ENCODE measurements at places on chromosomes 1 and 21.

DNA sequence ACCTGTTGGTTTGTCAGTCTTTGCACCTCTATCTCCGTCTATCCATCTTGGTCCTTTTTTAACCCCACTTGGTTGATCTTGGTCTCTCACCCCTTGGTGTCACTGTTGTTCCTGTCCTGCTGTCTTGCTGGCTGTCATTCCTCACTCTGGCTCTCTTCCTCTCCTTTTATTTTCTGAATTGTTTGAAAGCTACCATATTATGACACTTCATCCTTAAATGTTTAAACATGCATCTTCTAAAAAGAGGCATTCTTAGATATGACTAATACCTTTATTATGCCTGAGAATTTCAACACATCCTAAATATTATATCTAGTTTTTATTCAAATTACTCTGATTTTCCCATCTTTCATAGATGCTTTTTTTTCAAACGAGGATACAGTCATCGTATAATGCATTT is 37.0 kb downstream of the BACH1 start:
- DNase-seq = peak; percentile 20

- no peak for DNase-seq
Observed at GRCh38 chr1:71473331-71473730, 392.5 kb upstream of the ZRANB2 start.

GRCh38 chr1:183871142-183871541 is 66.2 kb downstream of the RGL1 start:
- DNase-seq = peak; percentile 97

- DNase-seq = no peak
Observed at GRCh38 chr1:149844101-149844500, 55.3 kb upstream of the BOLA1 start.
